NCI-H1417 treated with DMSO at 0.1 percent for 48 hours (cell line): ENCODE measurements at places on chromosomes 2 and 18.
A peak's percentile ranks its signal among the peaks of the same experiment; 100 is the strongest.

GRCh38 chr18:3857544-3857943 lies 407.6 kb downstream of the TGIF1 start:
- DNase-seq, result no peak

GRCh38 chr2:207087046-207087902 lies 78.5 kb downstream of the KLF7 start:
- DNase-seq, result no peak

DNA sequence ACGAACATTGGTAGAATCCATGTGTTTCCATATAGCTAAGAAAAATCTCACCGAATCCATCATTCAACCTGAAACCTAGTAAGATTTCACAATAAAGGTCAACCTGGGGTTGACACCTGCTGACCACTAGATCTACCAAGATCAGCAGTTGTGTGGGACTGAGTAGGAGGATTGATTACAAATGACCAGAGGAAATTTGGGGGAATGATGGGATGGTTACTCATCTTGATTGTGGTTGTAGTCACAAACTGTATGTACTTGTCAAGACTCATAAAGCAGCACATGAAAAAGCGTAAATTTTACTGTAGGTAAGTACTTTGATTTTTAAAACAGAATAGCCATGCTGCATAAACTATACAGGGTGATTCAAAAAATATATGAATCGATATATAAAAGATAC lies 14.7 kb downstream of the DAPL1 start:
- DNase-seq, result no peak

- DNase-seq, result no peak
Observed at GRCh38 chr2:120400551-120400950, 54.6 kb downstream of the INHBB start.

- no peak for DNase-seq
Observed at GRCh38 chr2:74658516-74658915, 4.5 kb downstream of the SEMA4F start.

GRCh38 chr18:56146565-56146964 lies 491.8 kb downstream of the TXNL1 start:
- no peak for DNase-seq

DNA sequence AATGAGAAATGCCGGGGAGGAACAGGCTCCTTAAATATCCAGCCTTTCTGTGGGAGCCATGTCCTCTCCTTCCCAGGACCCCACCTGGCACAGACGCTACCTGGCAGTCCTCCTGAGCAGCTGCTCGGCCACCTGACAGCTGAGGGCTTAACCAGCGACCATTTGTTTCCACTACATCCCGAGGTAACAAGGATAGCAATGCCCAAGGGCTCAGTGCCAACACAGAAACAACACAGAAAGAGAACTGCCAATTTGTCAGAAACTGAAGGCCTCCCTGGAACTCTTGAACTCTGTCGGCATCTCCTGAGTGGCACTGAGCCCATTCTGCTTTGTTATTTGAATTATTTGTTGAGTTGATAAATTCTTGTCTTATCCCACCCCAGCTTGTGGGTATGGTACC lies 122.2 kb upstream of the ARHGAP28 start:
- no peak for DNase-seq

GRCh38 chr18:23683671-23684070 lies 5.6 kb upstream of the LAMA3 start:
- DNase-seq, result no peak

DNA sequence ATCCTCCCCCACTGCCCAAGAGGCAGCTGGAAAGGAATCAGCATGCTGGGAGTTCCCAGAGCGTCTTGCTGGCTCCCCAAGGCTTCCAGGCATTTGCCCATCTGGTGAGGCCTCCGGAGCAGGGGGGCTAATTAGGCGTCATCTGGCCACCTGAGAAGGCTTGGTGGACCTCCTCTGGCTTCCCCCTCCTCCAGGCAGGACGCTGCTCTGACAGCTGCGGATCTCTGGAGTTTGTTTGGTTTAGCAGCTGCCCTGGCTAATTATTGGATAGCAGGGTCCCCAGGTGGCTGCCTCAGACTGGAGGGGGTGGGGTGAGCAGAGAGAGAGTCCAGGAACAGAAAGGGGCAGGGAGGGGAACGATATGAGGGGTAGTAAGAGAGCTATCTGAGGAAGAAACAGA lies 425.2 kb upstream of the MEX3C start:
- peak; percentile 92 for DNase-seq

DNA sequence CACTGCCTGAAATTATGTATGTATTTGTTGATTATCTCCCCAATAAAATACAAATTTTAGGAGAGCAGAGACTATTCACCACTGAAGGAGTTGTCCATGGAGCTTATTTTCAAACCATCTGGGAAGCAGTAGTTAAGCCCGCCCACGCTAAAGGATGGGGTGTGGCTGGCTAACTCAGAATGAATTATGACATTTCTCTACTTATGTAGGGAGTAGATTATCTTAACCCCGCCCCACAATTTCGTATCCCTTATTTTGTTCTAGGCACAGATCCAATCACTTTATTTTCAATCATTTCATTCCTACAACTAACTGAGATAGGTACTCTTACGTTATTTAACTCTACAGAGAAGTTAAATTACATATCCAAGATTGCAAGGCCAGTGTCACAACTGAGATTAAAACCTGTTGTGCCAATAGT lies 1.4 kb upstream of the LAPTM4A start:
- DNase-seq, result no peak

GRCh38 chr18:78323453-78324197 lies 656.0 kb upstream of the SALL3 start:
- DNase-seq, result no peak

DNA sequence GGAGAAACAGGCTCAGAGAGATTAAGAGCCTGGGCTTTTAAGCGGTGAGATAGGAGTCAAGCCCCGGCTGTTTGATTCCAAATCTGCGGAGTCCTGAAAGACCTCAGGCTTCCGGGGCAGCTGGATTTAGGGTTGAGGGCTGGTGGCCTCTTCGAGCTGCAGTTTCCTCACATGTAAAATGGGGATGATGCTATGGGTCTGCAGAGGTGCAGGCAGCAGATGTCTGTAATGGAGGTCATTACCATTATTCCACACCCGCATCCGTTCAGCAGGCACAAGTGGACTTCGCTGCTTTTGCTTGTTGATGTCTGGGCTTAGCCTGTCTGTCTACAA lies 175.6 kb upstream of the HS6ST1 start:
- DNase-seq, result no peak

DNA sequence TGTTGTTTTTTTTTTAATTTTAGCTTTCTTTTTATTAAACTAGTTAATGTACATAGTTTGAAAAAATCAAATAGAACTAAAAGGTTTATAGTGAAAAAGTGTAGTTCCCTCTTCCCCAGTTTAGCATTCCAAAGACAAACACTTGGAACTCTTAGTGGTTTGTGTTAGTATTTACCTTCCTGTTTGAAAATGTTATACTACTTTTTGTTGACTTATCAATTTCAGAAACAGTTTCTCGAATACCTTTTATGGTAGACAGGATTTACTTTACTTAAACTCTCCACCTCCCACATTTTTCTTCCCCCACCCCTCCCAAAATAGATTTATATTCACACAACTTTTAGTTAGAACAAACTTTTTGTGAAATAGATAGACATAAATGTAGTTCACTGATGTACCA lies 26.7 kb downstream of the PLEKHA3 start:
- no peak for DNase-seq

GRCh38 chr18:46677611-46678010 lies 20.6 kb upstream of the LOXHD1 start:
- no peak for DNase-seq

GRCh38 chr2:154637456-154637855 lies 61.0 kb upstream of the KCNJ3 start:
- no peak for DNase-seq

DNA sequence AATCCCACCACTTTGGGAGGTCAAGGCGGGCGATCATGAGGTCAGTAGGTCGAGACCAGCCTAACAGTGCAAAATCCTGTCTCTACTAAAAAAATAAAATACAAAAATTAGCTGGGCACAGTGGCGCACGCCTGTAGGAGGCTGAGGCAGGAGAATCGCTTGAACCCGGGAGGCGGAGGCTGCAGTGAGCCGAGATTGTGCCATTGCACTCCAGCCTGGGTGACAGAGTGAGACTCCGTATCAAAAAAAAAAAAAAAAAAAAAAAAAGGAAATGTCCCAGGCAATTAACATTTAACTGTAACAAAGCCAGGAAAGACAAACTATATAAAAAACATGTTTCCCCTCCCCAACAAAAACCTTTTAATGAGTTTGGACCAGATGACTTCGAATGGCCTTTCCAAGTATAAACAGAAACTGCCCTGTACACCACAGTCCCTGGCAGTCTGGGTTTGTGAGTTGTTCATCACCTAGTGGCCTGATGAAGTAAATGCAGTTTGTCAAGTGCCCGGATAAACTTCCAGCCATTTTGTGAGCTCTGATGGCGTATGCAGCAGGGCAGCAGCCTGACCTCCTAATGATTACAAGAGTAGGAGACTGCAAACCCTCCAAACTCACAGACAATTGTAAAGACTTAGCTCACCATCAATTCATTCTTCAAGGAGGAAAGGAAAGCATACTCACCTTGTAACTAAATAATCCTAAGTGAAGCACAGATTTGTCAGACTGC lies 16.6 kb upstream of the PCBP1 start:
- peak; percentile 42 for DNase-seq

- no peak for DNase-seq
Observed at GRCh38 chr2:148720501-148721001, 76.0 kb downstream of the EPC2 start.

- DNase-seq, result no peak
Observed at GRCh38 chr2:147482916-147483669, 361.7 kb upstream of the ACVR2A start.
